Dermis microvascular lymphatic vessel endothelial cell (primary cell): ENCODE measurements at places on chromosomes 3 and 15. TPM values are rescaled to one million over a fixed set of nuclear protein-coding genes. Genes with fewer than 3 reads are reported as not detected.
A peak's percentile ranks its signal among the peaks of the same experiment; 100 is the strongest.

The KLHL40 gene
- not detected in 2 replicates for total RNA-seq

The CRYGS gene
- 0.77 and 0.89 TPM in 2 replicates for total RNA-seq

The GRM2 gene
- under 0.01 TPM in 2 replicates for total RNA-seq

The KIF23 gene
- 9.1 and 20.4 TPM in 2 replicates for total RNA-seq

DNA sequence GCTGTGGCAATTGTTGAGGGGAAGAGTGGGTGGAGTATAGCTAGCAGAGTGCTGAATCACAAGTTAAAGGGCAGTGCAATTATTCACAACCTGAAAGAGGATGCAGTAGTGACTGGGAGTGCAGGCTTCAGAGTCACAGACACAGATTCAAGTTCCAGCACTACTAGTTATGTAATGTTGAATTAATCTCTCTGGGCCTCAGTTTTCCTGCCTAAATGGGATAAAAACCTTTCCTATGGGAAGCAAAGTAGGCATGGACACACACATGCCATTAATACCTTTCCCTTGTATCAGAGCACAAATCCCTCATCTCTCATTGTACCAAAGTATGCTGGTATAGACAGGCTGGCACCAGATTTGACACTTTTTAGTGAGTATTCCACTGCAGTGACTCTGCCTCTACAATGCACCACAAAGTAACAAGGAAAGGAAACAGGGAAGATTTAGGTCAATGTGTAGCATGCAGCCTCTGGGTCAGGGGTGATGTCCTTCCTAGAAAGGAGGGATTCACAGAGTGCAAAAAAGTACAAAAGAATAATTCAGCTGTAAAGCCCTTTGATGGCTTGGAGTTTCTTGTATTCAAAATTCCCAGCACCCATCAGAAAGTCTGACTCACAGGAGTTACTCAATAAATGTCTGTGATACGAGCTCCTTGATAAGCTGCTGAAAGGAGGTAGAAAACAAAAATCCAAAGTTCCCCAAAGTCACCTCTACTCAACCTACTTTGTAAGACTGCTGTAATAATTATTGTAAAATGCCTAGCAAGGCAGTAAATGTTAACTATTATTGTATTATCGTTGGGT is 507.5 kb upstream of the TGFBR2 start:
- DNase-seq = no peak

GRCh38 chr3:18124501-18124900 is 300.6 kb downstream of the SATB1 start:
- no peak for DNase-seq

DNA sequence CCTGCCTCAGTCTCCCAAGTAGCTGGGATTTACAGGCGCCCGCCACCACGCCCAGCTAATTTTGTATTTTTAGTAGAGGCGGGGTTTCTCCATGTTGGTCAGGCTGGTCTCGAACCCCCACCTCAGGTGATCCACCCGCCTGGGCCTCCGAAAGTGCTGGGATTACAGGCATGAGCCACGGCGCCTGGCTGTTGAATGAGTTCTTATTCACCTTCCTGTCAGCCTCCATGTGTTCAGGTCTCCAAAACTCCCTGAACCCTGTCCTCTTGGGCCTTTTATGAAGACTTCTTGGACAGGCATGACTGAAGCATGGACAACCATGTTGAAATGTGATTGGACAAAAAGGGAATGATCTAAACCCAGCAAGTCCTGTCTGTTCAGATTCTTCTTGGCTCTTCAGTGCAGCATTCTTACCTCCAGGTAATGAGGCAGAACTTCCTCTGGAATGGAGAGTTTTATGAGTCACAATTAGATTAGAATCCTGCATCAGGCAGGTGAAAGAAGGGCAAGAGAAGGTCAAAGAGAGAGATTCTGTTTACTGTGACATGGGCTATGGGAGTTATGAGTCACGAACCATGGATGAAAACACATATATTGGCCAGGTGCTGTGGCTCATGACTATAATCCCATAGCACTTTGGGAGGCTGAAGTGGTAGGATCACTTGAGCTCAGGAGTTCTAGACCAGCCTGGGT is 23.1 kb upstream of the EIF4A2 start:
- no peak for DNase-seq

- DNase-seq = no peak
Observed at GRCh38 chr15:34470091-34470490, 32.5 kb upstream of the GOLGA8A start.

- no peak for DNase-seq
Observed at GRCh38 chr3:140103166-140103565, 168.2 kb downstream of the CLSTN2 start.

GRCh38 chr15:41813426-41813825 is 14.5 kb upstream of the JMJD7 start:
- DNase-seq = no peak

DNA sequence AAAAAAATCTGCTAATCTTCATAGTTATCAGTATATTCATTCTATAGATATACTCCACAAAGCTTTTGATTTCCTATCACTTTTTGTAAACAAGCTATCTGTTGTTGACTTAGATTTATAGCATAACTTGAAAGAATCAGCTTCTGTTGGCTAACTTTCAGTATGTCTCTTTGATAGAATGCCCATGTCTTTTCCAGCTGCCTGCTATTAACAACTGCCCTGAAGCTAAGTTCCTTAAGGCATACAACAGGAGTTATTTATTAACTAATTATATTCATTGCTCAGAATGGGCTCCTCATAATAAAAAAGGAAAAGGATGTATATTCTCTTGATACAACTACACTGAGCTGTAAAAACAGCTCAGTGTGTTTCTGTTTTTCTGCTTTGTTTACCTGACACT is 293.9 kb downstream of the TUSC7 start:
- no peak for DNase-seq

DNA sequence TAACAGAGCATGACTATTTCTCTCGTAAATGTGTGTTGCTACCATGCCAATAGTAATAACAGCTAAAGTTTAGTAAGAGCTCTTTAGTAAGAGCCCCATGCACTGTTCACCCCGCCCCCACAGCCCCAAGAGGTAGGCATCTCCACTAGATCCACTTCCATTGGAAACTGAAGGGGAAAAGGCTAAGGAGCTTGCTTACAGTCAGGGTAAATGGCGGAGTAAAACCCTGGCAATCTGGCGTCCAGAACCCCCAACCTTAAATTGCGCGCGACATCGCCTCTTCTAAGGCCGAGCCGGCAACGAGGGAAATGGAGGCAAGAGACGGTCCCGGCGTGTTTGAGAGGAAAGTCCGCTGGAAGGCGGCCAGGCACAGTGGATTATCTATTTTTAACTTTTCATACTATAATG is 654 bp upstream of the C3orf38 start:
- DNase-seq = no peak

DNA sequence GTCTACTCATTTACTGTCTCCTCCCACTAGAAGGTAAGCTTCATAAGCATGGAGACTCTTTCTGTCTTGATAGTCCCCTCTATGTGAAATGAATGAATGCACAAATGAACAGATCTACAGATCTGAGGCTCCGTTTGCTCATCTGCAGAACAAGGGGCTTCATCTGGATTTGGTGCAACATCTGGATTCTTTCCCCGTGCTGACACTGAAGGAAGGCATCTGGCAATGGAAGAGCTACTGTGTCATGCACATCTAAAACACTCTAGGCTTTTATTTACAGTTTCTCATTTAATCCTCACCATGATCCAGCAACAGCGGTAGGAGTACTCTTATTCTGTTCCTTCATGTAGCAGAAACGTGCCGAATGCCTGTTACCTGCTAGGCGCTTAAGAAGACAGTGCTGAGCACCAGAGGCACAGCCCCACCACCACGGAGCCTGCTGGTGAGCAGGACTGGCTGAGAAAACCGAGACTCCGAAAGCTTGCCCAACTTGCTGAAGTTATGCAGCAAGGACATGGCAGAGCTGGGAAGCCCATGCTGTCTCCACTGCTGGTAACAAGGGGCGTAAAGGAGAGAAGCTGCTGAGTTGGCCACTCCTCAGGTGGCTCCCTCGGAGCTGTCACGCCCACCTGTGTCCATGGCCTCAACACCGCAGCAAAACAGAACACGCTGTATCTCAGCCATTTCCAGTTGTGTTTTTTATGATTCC is 31.1 kb downstream of the LSM3 start:
- DNase-seq = no peak

GRCh38 chr3:52228751-52229291 is 3.4 kb upstream of the TLR9 start:
- no peak for DNase-seq

DNA sequence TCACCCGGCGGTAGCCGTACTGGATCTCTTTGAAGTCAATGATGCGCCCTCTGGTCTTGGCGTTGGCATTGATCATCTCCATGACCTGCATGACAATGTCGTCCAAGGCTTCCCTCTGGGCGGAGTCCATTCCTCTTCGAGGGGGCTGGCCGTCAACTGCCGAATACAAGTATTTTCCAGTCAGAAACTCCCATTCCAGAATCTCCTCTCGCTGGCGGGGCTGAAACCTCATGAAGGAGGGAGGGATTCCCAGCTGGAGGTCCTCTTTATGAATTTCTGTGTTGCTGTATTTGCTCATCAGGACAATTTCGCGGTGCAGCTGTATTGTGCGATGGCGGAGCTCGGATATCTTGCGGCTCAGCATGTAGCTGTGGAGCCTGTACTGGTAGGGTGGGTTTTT is 73.4 kb downstream of the CHSY1 start:
- no peak for DNase-seq

GRCh38 chr3:98971169-98971681 is 69.7 kb upstream of the DCBLD2 start:
- peak; percentile 92 for DNase-seq

GRCh38 chr3:101249522-101249921 is 70.9 kb downstream of the IMPG2 start:
- peak; percentile 9 for DNase-seq

GRCh38 chr3:176696816-176697215 is 500.5 kb downstream of the TBL1XR1 start:
- DNase-seq = no peak

- no peak for DNase-seq
Observed at GRCh38 chr3:172692751-172693338, 18.0 kb downstream of the NCEH1 start.

GRCh38 chr3:150359381-150359780 is 48.7 kb upstream of the TSC22D2 start:
- peak; percentile 12 for DNase-seq
